Upper lobe of left lung (tissue), 6 donors: ENCODE measurements at places on chromosomes 3 and 15. TPM values are rescaled to one million over a fixed set of nuclear protein-coding genes. Genes with fewer than 3 reads are reported as not detected.

DNA sequence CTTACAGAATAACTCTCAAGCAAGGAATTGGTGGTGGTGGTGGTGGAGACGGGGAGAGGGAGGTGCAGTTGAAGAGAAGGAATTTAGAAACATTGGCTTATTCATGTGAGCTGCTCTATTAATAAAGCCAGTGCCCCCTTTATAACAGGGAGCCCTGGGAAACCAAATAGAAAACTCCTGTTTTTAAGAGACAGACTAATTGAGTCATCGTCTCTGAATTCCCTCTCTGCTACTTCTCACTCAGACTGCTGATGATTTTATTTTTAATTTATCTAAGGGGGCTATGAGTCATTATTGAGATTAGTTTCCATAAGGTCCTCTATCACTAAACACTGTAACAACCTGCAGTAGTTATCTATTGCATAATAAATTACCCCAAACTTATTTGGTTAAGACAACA, 145.9 kb upstream of the GALNT15 start:
- no peak for DNase-seq

DNA sequence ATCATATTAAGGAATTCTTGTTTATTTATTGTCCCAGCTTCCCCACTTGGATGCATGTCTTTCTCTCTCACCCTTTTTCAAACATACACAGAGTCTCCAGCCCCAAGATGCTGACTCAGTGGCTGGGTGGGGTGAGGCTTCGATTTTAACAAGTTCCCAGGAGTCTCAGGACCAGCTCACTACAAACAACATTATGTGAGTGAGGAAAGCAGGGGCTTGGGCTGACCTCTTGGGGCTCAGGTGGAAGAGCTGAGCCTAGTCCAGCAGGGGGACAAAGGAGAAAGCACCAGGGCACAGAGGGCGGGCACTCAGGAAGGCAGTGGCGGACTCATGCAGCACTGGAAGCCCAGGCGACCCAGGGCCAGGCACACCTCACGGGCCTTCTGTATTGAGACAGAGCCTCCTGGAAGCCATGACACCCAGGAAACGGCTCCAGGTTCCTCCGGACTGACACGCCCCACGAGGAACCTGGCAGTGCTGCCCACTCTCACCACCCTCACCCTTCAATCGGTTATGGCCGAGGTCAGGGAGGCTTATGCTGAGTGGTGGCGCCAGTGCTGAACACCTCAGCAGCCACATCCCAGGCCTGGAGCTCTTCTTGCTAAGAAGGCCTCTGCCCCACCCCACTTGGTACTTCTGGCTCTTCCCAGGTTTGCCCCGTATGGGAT, 97.4 kb downstream of the LRIG1 start:
- DNase-seq = no peak

DNA sequence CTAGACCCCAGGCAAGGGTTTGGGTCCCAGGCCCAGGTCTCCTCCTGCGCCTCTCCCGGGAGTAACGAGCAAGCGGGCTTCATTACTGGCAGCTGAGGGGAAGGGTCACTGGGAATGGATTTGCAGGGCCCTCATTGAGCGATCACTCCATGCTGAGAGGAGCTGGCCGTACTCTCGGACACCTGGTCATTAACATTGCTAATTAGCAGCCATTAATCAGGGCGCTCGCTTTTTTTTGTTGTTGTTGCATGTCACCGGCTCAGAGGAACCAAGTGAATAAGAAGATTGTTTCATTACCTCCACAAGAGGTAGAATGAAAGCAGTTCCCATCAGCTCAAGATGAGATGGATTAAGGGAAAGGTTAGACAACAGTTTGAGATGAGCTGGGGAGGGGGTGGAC, 293.0 kb upstream of the ATP11B start:
- no peak for DNase-seq

STAB1 gene
- total RNA-seq = 135 TPM

CPEB1 gene
- 0.76 TPM for total RNA-seq
